ENCODE measurements at places on chromosomes 2 and 18. TPM values are rescaled to one million over a fixed set of nuclear protein-coding genes. Genes with fewer than 3 reads are reported as not detected.
A peak's percentile ranks its signal among the peaks of the same experiment; 100 is the strongest.

- DNase-seq: no peak
Observed at GRCh38 chr18:33901894-33902512, 322.7 kb downstream of the NOL4 start.

- DNase-seq: no peak
Observed at GRCh38 chr2:186125156-186125555, 360.9 kb upstream of the ZC3H15 start.

GRCh38 chr2:175167076-175167791 lies 769 bp downstream of the ATF2 start:
- DNase-seq: peak; percentile 58

GRCh38 chr2:123283431-123283830 lies 741.7 kb upstream of the CNTNAP5 start:
- no peak for DNase-seq

GRCh38 chr18:20988726-20989125 lies 122.9 kb downstream of the ROCK1 start:
- no peak for DNase-seq

DNA sequence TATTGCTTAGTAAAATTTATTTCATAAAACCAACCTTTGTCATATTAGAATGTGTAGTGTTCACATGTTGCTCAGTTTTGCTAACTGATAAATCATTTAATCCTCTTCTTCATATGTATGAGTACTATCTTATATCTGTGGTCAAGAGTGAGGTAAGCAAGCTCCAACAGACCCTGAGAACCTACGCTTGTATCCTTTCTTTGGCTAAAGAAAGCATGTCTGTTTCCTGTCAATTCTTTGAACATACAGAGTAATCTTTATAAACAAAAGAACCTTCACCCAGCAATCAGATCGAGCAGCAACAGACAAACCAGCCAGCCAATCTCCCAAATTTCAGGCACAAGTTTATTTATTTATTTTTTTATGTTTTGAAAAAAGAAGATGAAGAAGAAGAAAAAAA lies 6.4 kb downstream of the ADCYAP1 start:
- DNase-seq: no peak

GRCh38 chr2:238947920-238948710 lies 100.2 kb downstream of the TWIST2 start:
- peak; percentile 77 for DNase-seq

- DNase-seq: no peak
Observed at GRCh38 chr2:194616334-194616733, 1040.7 kb upstream of the SLC39A10 start.

DNA sequence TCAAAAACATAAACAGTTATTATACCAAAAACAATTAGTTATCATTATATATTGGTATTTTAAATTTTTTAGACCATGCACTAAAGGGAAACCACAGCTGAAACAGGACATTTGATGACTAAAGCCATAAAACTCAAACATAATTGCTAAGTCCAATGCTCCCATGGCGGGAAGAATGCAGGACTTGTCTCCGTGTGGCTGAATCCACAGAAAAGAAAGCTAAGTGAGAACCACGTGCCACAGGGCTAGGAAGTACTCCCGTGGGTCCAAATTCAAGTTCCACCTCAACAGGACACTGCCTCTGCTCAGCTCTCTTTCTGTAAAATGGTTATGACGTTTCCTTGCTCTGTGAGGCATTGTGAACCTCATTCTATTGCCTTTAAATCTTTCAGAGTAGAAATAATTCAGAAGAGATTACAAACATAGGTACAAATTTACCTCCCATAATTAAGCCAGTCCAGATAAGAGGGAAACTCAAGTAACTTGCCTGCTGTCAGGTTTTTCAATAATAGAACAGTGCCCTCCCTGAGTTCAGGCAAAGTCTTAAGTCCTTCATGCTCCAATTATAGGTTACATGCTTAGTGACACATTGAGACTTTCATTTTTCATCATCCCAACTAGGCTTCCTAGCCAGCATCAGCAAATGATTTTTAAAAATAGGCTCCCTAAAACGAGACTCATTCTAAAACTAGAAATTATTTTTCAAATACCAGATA lies 36.7 kb downstream of the FTCDNL1 start:
- DNase-seq: no peak

DNA sequence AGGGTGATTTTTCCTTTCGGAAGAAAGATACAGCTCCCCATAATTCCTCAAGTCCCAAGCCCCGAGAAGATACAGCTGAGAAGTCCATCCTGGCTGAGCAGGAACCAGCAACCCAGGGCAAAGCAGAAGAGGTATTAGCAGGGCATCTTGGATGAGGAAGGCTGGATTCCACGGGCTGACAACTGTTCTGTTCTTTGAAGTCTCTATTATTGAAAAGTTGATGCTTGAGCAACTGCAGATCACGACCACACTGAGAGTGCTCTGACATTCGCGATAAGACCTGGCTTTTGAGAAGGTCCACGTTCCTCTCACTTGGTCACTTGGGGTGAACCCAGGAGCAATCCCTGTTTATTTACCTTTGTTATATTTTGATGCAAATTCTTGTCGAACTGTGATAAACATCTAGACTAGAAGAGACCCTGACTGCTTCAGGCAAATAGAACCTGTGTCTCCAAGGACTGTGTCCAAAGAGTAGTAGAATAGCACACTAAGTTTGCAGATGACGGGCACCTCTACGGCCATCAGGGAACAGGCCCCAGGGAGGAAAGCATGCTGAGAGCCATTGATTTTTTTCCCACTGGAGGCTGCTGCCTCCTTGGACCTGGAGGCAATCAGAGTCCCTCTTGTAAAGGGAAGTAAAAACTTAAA lies 133.1 kb downstream of the ARL4C start:
- no peak for DNase-seq

- DNase-seq: no peak
Observed at GRCh38 chr18:44795241-44795640, 114.6 kb downstream of the SETBP1 start.

DNA sequence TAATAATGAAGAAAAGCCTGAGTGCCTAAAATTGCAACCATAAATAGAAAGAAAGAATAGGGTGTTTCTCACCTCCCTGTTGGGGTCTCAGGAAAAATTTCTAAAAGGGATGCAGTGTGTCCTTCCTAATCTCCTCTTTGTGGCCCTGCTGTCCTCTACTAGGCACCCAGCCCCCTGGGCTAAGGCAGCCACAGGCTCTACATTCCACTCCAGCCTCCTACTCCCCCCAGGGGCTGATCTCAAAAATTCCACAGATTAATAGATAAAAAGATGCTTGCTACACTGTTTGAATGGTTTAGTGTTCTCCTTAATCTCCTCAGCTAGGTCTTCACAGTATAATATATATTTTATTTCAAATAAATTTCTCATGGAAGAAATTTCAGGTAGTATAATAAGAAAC lies 17.6 kb downstream of the SATB2 start:
- DNase-seq: no peak

DNA sequence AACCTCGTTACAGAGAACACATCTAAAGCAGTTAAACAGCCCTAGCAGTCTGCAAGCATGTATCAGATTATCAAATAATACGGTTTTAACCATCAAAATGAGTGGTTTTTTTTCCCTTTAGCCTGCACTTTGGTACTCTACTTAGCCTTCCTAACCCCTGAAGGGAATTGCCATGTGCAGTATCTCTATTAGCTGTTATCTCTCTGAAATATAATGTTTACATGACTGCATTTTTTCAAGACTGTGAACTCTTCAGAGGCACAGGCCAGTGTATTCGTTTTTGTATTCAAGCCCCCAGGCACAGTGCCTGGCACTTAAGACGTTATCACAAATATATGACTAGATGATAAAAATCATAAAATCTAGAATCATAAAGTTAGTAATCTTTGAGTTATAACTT lies 509.5 kb downstream of the PARD3B start:
- DNase-seq: no peak

GRCh38 chr2:71422786-71423185 lies 30.6 kb upstream of the DYSF start:
- no peak for DNase-seq

GRCh38 chr2:74944987-74945787 lies 13.3 kb upstream of the POLE4 start:
- no peak for DNase-seq

DNA sequence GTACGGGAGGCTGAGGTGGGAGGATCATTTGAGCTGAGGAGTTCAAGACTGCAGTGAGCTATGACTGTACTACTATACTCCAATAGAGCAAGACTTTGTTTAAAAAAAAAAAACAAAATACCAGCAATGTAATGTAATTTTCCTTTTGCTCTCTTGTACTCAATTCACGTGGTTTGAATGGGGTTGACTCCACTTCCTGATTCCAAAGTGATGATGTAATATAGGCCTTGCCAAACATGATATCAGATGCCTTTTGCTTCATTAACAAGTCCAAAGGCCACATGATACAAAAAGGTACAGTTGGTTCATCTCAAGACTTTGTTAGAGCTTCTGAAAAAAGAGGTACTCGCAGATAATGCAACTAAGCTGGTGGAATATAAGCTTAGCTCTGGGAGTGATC lies 321.8 kb downstream of the ZEB2 start:
- no peak for DNase-seq

DNA sequence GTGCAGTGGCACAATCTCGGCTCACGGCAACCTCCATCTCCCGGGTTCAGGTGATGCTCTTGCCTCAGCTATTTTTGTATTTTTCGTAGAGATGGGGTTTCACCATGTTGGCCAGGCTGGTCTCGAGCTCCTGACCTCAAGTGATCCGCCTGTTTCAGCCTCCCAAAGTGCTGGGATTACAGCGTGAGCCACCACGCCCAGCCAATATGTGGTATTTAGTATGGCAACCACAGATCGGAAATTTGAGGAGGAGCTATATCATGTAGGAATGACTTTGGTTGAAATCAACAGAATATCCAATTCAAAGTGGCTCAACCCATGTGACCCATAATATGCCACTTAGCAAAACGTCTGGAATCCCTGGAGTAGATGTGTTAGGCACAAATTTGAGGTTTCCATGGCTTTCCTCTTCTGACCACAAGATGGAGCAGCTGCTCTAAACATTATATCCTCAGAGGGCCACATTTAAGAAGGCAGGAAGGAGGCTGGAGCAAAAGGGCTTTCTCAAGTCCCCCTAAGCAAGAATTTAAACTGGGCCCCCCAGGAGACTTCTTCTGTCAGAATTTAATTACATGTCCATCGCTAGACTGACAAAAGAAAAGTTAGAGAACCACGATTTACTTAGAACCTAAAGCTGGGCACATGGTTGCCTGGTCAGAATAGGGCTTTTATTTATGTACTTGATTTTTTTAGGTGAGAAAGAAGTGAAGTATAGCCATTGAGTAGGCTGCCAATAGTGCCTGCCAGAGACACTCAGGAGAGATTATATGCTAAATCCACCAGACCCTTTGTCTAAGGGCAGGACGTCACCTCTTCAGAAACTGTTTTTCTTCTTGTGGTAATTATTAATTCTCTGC lies 49.6 kb upstream of the ITSN2 start:
- DNase-seq: no peak

DNA sequence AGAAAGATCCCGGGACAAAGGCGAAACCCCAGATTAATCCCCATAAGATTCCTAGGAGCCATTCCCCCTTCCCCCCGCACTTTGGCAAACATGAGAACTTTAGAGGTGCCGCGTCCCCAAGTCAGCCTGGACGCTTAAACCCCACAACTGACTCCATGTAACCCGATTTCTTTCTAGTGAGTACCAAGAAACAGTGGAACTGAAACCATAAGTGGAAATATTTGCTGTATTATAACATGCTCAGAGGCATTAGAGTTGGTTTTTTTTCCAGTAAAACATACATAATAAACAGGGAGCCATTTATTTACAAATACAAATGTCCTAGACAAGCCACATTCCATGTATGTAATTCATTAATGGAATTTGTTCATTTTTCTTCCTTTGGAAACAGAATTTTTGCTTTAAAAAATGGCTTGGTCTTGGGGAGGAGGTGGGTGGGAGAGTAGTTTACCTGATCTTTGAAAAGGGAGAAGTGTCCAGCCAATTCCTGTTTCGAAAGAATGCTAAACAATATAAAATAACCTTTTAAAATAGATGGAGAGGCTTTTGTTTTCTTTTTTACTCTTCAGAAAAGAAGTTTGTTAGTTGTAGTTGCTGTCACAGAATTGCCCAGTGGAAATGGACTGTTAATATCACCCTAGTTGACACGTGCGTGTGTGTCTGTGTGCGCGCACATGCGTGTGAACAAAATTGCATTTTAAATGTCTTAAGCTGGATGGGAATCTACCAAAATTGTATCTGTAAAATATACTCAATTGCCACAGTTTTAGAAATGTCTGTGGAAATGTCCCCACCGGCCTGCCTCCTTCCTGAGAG lies 10.6 kb downstream of the POU3F3 start:
- DNase-seq: no peak

DNA sequence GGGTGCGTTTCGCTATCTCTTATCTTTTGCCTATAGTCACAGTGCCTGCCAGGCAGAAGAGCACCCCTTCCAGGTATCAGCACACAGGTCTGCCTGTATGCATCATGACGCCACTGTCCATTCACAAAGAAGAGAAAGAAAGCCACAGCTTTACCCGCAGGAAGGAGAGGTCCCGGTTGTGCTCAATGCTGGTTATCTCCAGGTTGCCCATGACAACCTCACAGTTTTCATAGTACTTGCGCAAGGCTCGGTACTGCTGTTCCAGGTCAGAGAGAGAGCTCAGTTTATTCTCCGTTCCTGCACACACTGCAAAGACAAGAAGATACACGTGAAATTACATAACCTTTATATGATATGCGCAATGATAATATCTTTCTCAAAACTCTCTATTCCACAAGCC lies 414.0 kb downstream of the ERBB4 start:
- no peak for DNase-seq

The OTOF gene
- not detected for total RNA-seq

The SLC8A1 gene
- total RNA-seq: 958 TPM

The INO80C gene
- total RNA-seq: 23.1 TPM

All from Right ventricle myocardium superior (tissue), 1 donor.